Pulmonary artery endothelial cell (primary cell): ENCODE measurements at places on chromosomes 12 and 14. TPM values are rescaled to one million over a fixed set of nuclear protein-coding genes. Genes with fewer than 3 reads are reported as not detected.

Gene NFE2
- total RNA-seq: not detected in 2 replicates

Gene NFATC4
- 16.1 and 19.1 TPM in 2 replicates for total RNA-seq

Gene TSPAN11
- total RNA-seq: 0.28 and 2.2 TPM in 2 replicates

Gene PTPN21
- total RNA-seq: 4.7 and 7.9 TPM in 2 replicates

Gene ASCL1
- not detected in 2 replicates for total RNA-seq

Gene L3HYPDH
- 35.5 and 44.6 TPM in 2 replicates for total RNA-seq

Gene ZNF219
- total RNA-seq: 3.9 and 4.2 TPM in 2 replicates
